Pancreas (tissue), 10 donors: ENCODE measurements at places on chromosomes 11 and 22.

DNA sequence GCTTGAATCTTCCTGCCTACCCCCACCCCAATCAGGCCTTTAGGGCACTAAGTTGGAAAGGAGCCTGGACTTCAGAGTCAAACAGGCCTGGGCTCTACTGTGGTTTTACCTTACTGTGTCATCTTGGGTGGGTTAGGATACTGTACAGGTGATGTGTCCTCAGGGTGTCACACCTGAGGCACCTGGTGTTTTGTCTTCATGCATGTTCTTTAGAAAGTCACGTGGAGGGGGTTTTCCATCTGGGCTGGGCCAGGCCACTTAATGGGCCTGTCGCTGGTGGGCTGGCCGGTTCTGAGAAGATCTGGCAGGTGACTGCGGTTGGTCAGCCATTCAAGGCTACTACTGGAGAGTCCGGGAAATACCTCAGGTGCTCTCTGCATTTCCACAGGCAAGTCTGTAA lies 92.6 kb downstream of the SWAP70 start:
- no peak for DNase-seq

DNA sequence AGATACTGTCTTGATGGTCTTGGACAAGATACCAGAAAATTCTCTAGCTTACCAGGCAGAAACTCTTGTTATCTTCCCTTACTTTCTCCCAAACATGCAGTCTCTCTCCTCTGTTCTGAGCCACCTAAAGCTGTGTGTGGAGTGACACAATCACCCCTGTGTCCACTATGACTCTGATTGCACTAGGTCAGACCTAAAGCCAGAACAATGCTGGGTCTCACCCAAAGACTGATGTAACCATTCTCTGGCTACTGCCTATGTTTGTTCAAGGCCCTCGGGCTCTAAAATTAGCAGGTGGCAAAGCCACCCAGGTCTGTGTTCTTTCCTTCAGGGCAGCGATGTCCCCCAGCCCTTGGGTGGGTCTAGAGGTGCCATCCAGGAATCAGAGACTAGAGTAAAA lies 200.5 kb downstream of the KCNA4 start:
- no peak for DNase-seq

DNA sequence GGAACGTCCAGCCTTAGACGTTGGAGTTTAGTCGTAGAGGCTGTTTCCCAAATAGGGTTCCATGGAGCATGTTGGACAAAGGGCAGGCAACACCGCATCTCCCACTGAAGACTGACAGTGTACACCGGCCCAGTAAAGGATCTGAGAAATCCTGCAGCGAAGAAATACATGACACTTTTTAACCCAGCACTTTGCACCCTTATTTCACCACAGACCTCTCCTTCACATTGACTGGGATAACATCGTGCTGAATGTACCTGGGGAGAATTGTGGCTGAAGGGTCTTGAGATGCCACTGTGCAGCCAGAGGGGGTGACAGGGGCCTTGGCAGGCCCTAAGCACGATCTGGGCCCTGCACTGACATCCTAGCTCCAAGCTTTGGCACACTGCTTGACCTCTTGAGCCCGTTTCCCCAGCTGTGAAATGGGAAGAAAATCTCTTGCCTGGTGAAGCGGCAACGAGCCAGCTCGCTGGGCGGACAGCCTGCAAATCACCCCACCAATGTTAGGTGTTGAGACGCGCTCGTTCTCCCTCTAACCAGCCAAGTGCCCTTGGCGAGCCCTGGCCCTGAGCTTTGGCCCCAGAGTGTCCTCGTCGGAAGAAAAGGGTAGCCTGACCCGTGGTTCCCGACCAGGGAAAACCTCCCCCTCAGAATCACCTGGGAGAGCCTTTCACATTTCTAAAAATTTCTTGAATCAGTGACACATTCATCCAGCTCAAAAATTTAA lies 13.4 kb downstream of the CD5 start:
- DNase-seq: no peak

- no peak for DNase-seq
Measured at GRCh38 chr11:14894657-14895598, 2.9 kb upstream of the CYP2R1 start.

- DNase-seq: no peak
Measured at GRCh38 chr11:61912991-61913698, 4.2 kb downstream of the RAB3IL1 start.

- DNase-seq: no peak
Measured at GRCh38 chr11:113581713-113582112, 106.5 kb upstream of the DRD2 start.
